Coronary artery (tissue), 2 donors: ENCODE measurements at places on chromosomes 1 and 21.
A peak's percentile ranks its signal among the peaks of the same experiment; 100 is the strongest.

GRCh38 chr1:205013683-205014367 lies 29.2 kb upstream of the CNTN2 start:
- DNase-seq = no peak

DNA sequence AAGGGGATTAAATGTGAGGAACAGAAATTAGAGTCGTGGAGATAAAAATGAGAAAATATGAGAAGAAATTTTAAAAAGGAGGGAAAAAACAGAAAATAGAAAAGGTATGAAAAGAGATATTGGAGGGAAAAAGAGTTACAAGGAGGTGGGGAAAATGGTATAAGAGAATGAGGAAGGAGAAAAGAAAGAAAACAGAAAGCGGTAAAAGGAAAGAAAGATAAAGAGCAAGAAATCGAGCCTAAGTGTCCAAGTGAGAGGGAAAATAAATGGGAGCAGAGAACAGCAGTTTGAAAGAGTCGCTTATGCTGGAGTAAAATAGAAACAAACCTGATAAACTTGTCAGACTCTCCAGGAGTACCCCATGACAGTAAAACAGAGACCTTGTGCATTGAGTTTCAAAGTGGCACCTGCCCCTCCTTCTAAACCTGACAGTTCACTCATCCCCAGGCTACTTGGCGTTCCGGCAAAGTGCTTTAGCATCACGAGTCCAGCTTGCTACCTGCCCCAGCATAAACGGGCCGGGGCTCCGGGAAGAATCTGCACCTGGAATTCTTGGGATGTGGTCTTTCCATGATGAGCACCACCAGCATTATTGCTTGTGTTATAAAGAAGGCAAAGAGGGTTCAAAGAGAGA lies 585 bp downstream of the NEGR1 start:
- DNase-seq = peak; percentile 72

GRCh38 chr1:35835398-35835797 lies 27.6 kb downstream of the AGO4 start:
- no peak for DNase-seq

DNA sequence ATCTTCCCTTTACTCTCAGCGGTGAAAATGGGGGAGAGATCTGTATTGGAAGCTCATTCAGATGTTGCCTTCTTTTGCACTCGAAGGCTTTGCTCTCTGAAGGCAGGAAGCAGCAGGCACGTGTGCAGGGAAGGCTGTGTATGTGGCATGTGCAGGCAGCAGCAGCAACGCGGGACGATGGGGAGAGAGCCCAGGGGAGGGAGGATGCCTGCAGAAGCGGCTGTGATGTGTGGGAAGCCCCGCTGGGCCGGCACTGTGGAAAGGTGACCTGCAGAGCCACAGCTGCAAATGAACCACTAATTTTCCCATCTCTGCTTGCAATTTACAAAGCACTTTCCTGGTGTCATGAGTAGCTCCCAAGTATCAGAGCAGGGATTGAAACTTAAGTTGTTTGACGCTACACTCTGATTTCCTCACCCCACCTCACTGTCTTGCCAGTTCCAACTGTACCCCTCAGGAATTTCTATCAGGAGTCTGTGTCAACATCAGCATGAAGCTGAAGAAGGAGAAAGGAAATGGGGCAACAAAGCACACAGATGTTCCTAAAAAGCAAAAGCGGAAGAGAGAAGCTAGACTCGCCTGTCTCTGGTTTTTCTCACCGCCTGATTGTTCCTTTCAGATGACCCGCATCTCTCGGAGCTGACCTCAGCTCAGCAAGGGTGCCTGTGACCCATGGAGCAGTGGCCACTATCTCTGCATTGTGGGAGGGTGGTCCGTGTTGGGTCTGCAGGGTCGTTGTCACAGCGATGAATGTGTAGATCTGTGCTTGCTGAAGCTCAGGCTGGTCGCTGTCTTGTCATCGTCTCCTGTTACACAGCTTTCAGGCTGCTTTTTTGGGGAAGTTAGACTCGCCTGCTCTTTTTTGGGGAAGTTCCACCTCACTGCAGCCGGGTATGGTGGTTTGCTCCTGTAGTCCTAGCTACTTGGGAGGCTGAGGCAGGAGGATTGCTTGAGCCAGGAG lies 156.1 kb downstream of the KIF26B start:
- DNase-seq = no peak
